ENCODE measurements at places on chromosomes 16 and 17.

DNA sequence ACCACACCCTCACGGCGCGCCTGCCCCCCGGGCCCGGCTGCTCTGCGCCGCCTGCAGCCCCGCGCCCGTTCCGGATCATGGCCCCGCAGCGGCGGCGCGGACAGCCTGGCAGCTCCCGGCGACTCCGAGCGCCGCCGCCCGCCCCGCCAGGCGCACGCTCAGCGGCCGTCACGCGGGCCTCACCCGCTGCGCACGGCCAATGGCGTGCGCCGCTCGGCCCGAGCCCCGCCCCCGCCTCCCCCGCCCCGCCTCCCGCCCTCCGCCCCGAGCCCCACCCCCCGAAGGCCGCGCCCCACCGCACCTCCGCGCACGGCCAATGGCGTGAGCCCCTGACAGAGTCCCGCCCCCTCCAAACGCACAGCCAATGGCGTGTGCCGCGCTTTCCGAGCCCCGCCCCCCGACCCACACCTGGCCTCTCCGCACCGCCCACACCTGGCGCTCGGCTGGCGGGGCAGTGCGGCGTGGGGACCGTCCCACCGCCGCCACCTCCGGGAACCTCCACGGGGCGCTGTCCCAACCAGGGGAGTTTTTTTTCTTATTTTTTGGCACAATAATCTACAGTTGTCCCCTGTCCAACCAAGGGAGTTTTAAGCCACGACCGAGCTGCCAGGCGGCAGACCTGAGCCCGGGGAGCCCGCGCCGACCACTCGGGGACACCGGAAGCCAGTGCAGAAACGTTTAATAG lies at the start of gene PCYT2:
Gene PCYT2, minus strand, starts transcription at position 123 of the 685 bp plus-strand sequence. Its CDS starts 44 bp downstream, at position 79.
- DNase-seq, result peak; percentile 92

- DNase-seq, result no peak
Observed at GRCh38 chr17:71922439-71922838, 198.4 kb upstream of the SOX9 start.

DNA sequence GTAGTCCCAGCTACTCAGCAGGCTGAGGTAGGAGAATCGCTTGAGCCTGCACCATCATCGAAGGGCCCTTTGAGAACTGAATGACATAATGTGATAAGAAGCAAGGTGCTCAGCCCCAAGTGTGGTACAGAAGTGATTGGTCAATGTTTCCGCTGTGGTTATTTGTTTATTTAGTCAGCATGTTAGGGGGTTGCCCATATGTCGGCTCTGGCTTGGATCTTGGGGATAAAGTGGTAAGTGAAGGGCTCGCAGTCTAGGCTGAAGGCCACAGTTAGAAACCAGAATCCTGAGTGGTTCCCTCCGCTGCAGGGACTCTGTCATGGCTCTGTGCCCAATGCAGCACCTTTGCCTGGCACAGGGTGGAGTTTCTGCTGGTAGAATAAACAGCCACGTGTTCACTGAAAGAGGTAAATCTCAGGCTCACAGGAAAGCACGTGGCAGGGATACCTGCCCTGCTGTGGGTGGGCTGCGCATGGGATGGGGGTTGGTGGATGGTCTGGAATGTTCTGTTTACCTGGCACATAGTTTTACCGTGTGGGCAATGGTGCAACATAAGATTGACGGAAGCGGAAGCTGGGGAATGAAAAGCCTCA lies 35.4 kb downstream of the SYT17 start:
- no peak for DNase-seq

DNA sequence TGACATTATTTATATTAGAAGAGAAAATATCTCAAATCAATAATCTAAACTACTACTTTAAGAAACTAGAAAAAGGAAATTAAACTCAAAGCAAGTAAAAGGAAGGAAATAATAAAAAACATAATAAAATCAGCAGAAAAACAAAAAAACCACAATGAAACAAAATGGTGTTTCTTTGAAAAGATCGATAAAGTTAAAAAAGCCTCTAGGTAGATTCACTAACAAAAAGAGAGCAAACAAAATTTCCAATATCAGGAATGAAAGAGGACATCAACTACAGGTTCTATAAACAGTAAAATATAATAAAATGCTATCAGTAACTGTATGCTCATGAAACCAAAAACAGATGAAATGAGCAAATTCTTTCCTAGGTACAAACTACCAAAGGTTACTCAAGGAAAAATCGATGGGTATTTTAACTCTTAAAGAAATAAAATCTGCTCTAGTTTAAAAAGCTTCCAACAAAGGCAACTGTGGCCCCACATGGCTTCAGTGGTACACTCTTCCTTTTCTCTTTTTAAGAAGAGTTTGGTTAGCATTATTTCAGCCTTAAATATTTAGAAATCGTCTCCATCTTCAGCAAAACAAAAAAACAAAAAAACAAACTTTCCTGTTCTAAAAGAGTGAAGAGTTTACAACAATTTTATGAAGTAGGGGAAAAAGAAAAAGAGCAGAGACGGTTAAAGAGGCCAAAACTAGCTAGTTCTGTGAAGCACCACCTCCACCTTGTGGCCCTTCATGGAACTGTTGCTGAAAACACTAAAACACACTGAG lies 102.2 kb downstream of the TRIM37 start:
- DNase-seq, result peak; percentile 63

DNA sequence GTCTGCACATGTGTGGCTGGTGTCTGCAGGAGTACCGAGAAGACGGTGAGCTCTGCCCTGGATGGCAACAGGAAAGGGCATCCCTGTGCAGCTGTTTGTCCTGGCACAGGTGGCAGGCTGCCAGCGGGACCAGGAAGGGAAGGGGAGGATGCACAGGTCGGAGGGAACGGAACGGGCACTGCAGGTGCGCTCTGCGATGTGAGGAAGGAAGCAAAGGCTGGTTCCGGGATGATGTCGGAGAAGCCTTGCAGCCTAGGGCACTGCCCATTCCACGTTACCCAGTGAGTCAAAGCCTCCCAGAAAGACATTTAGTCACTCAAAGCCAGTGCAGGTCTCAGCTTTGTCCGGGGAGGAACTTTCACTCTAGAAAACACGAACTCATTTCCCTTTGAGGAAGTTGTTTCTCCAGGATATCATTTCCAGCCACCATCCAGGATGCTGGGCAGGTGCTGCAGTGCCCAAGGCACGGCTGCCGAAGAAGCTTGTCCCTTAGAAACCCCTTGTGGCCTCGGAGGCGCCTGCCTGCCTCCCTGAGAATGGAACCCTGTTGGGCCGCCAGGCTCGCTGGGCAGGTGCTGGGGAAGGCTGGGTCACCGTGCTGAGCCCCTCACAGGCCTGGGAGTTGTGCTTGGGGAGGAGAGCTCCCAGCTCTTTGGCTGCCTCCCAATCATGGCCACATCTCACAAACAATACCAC lies 4.5 kb upstream of the TMEM235 start:
- DNase-seq, result no peak

DNA sequence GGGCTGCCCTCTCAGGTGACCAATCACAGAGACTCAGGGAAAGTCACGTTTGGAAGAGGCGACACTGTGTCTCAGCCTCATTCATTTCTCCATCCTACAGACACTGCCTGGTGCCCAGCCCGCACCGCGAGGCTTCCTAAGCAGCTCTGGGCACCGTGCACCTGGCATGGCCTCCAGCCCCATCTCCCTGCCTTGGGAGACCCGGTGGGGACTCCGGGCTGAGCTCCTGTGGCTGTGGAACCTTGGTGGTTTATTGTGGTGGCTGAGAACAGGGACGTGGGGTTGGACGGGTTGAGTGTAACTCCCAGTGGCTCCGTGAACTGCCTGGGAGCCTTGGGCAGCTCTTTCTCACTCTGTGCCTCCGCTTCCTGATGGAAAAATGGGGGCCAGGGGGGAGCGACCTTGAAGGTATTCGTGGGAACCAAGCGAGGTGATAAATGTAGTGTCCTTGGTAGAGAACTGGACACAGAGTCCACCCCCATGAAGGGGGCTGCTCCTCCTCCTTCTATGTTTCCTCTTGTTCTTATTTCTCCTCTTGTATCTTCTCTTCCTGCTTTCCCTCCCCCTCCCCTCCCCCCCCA lies 215.4 kb downstream of the SEC14L1 start:
- no peak for DNase-seq

GRCh38 chr17:7179317-7180254 lies at the start of gene ASGR1:
Gene ASGR1 (minus strand): TSS chr17:7179370. CDS start chr17:7178563, 807 bp downstream.
- no peak for DNase-seq

DNA sequence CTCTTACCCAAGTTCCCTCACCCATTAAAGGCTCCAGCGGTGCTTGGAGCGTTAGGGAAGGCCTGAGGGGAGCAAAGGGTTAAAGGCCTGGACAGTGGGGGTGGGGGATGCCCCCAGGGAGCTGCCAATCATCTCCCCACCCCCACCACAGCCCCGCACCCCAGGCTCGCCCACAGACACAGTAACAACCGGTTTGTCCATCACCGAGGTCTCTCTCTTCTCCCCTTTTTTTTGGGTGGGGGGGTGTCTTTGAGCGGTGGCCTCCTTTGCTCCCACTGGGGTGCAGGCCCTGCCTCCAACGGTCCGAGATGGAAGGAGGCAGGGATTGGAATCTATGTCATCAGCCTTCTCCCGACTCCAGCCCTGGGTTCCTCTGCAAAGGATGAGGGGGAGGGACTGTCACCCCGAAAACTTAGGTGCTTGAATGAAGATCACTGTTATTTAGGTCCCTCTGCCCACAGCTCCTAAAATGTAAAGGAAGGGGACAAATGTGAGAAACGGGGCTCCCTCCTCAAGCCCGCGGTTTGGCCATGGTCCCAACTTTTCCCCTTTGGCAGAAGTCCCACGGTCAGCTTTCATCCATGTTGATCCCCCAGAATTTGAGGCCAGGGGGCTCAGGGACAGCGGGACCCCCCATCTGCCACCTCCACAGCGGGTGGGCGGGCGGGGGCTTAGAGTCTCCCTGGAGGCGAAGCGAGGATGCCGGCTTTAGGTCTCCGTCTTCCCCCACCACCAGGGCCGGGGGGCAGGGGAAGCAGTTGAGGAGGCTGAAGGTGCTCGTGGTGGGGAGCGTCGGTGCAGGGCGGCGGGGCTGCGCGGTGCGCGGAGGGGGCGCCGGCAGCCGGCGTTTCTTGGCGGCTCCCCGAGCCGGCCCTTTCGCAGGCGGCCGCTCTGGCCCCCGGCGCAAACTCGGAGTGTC lies 1.7 kb downstream of the EPOP start:
- DNase-seq, result no peak

DNA sequence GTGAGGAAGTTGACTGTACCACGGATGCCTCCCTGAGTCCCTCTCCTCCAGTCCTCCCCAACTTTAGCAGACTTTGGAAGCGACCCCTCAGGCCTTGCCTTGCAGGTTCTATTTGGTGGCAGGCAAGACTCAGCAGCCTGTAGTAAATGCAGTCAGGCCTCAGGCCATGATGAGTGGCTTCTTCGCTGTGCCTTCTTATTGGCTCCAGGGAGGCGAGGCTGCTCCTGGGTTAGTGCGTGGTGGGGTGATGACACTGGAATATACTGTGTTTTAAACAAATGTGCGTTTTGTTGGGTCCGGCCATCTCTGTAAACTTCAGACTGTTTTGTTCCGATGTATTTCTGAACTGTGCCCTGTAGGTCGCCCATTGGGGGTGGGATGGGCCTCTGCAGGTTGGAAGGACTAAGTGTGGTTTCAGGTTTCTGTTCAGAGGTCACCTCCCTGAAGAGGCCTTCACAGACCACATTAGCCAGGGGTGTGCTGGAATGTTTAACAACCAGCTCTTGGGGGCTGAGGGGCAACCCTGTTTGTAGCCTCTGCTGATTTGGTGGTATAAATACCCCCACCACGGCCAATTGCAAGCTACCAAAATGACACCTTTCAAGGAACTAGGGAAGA lies 62.5 kb downstream of the CYLD start:
- no peak for DNase-seq

- DNase-seq, result no peak
Observed at GRCh38 chr17:8249621-8250500, 772 bp downstream of the PFAS start.

- no peak for DNase-seq
Observed at GRCh38 chr16:57694725-57695679, at the start of gene DRC7. Gene DRC7 (plus strand): TSS chr16:57694806. CDS start chr16:57697950, 3,144 bp downstream.

GRCh38 chr17:61352781-61353491 lies 46.7 kb upstream of the TBX2 start:
- no peak for DNase-seq

GRCh38 chr16:28292731-28293600 lies 641 bp downstream of the SBK1 start:
- no peak for DNase-seq

DNA sequence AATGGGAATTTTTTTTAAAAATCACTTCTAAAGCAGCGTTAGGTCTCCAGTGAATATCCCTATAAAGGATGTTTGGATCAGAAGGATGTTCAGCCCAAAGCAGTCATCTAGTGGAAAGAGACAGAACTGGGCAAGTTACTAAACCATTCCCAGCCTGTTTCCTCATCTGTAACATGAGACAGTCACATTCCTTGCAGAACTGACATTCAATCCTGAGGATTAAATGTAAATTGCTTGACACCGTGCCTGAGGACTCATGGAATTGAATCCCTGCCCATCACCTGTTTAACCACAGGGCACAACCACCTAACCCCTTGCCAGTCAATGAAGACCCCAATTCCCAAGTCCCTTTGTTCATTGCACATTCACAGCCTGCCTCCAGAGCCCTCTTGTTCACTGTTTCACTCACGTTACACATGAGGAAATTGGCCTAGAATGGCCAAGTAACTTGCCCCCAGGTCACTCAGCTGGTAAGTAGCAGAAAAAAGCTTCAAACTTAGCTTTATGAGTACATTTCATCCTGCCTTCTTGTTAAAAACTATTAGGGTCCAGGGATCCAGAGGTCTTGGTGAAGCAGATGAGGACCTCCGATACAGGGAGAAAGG lies 1.4 kb downstream of the CMTM2 start:
- DNase-seq, result no peak
